Fibroblast of skin of scalp (primary cell): ENCODE measurements at places on chromosomes 5 and 9.

DNA sequence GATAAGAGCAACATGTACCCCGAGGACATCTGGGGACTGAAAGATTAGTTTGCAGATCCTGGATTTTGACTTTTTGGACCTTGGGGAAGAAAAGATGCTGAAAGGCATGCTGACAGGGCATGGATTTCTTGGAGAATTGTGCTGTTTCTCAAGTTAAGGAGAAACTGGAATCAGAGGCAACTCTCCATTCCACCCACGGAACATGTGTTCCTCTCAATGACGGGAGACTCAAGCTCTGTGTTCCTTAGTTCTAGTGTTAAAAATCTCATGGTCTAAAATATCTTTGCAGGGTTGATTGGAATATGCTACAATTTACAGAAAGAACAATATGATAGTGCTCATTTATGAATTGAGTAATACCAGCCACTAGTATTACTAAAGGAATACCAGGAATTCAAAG lies 34.4 kb upstream of the CDH12 start:
- no peak for DNase-seq

- no peak for DNase-seq
These were observed 350.0 kb downstream of the DEPDC1B start for GRCh38 chr5:60349891-60350415.

DNA sequence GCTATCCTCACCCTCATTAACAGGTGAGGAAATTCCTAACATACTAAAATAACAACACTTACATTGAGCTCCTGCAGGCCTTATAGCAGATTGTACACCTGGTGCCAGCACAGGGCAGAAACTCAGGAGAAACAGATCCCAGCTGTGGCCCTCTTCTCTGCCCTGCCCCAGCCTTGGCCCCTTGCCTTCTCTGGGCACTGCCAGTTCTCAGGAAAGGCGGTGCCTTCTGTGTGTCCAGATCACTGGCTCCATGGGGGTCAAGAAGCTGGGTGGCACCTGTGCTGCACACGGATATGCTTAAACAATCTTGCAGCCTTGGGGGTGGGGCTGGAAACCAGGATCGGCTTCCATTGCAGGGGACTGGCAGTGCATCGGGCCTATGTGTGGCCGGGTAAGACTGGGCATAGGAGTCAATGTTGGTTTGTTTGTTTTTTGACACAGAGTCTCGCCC lies 19.3 kb downstream of the KYAT1 start:
- no peak for DNase-seq

GRCh38 chr5:137610598-137610997 lies 111.5 kb upstream of the SPOCK1 start:
- no peak for DNase-seq

GRCh38 chr5:50646591-50646990 lies 19.8 kb upstream of the PARP8 start:
- no peak for DNase-seq

GRCh38 chr9:90727488-90727887 lies 74.1 kb upstream of the SYK start:
- DNase-seq: no peak
